ENCODE measurements at places on chromosomes 12 and 14. TPM values are rescaled to one million over a fixed set of nuclear protein-coding genes. Genes with fewer than 3 reads are reported as not detected.

DNA sequence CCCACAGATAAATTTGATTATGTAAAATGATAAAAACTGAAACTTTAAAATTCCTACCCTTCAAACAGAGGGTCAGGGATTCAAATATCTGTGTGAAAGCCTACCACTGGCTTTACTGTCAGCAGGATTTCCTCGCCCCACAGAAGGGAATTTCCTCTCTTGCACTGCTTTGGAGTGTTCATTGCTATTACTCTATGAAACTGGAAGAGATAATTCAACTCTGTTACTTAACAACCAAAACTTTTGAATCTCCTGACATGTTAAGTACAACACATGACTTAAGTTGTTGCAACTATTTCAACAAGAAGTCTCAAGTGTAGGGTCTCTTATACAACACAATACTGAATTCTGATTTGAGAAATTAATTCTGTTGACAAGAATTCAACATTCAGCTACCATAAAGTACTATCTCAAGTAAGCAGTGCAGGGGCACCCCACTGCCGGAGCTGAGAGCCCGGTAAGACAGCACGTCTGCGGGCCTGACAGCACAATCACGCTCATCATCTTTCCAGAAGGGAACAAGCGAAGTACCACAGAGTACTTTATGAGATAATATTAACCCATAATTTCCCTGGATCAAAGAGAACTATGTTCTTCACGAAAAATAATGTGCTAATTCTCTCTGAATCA is 22.9 kb downstream of the DICER1 start:
- no peaks in the 10 kb centered on the region for H3K27me3 ChIP-seq
- DNase-seq, result no peak
- H3K4me3 ChIP-seq, result no peak overlapping the region
- peaks cover 28% of the 10 kb centered on the region for H3K36me3 ChIP-seq
- no peaks in the 10 kb centered on the region for H3K4me1 ChIP-seq
- H3K27ac ChIP-seq, result no peak overlapping the region

RDH11 gene
- total RNA-seq, result 33.6 TPM

DNA sequence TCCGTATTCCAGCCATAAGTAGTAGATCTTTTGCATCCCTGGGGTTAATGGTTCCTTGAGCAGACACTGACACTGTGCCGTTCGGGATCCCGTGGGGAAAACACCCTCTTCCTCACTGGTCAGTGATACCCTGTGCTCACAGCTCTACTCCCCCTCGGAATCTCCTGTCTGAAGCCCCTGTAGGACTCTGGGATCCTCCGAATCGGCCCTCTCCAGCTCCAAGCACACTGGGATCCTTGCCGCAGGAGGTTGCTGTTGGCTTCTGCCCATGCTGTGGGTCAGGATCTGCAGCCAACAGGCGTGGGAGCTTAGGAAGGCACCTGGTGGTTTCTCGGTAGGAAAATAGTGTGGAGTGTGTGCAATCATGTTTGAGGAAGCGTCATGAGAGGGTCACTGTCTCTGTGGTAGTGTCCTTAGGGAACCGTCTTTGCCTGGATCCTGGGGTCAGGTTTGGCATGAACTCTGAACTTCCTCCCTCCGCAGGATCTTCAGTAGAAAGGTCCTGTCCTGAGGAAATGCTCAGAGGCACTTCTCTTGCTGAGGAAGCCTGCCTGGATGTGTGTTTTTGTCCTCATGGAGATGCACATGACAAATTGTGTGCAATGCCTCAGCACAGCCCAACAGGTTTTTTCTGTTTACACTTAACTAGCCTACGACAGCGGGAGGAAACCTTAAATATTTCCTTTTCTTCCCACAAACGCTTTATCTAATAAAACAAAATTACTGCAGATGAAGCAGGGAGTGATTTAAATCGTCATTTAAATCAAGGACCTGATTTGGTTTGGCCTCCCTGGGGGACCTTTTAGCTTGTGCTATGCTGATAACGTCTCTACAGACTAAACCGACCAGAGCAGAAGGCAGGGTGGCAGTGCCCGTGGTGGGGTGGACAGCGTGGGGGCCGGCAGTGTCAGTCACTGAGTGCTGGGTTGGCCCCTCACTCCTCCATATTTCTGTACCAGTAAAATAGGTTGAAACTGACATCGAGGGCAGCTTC is 18.7 kb downstream of the FBXL14 start:
- no peaks in the 10 kb centered on the region for H3K36me3 ChIP-seq
- H3K4me3 ChIP-seq, result no peak overlapping the region
- H3K27ac ChIP-seq, result no peak overlapping the region
- no peaks in the 10 kb centered on the region for H3K4me1 ChIP-seq

DNA sequence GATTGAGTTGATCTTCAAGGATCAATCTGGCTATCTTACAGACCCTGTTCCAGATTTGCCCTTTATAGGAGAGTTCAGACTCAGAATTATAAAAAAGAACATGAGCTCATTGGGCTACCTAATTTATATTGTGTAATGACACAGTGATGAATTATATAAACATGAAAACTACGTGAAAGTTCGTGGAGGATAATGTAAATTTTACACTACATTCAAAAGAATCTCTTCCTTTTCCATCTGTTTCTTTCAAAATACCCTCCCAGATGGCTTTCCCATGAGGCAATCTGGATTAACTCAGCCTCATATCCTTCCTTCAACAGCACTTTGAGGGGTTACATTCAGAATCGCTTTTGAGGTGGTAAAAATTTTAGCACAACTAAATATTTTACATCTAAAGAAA is 129.3 kb downstream of the HMGA2 start:
- H3K27me3 ChIP-seq, result no peaks in the 10 kb centered on the region
- no peaks in the 10 kb centered on the region for H3K4me1 ChIP-seq
- H3K27ac ChIP-seq, result no peak overlapping the region

GPRC5D gene
- total RNA-seq, result not detected

GRCh38 chr12:1131811-1132224 is 140.8 kb downstream of the ERC1 start:
- DNase-seq, result no peak
- H3K36me3 ChIP-seq, result no peaks in the 10 kb centered on the region
- no peaks in the 10 kb centered on the region for H3K27me3 ChIP-seq
- H3K4me1 ChIP-seq, result peaks cover 4% of the 10 kb centered on the region

DNA sequence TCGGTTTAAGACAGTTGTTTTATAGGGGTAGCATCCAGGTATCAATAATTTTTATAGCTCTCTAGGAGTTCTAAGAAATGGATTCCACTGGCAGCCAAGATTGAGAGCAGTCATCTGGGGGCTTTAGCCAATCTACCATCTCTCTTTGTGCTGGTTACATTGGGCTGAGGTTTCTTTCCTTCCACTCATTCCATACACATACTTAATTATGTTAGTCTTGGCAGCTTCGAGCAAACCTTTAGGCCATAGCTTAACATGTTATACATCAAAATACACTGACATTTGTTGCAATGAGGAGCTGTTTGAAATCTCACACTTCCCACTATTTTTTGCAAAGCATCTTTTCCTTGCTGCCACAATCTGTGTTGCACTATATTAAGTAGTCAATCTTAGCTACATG is 63.1 kb downstream of the ARMH4 start:
- H3K4me1 ChIP-seq, result no peaks in the 10 kb centered on the region
- H3K27ac ChIP-seq, result no peak overlapping the region
- no peaks in the 10 kb centered on the region for H3K27me3 ChIP-seq

Measured in natural killer cell (primary cell).